ENCODE measurements at places on chromosomes 4 and X.

DNA sequence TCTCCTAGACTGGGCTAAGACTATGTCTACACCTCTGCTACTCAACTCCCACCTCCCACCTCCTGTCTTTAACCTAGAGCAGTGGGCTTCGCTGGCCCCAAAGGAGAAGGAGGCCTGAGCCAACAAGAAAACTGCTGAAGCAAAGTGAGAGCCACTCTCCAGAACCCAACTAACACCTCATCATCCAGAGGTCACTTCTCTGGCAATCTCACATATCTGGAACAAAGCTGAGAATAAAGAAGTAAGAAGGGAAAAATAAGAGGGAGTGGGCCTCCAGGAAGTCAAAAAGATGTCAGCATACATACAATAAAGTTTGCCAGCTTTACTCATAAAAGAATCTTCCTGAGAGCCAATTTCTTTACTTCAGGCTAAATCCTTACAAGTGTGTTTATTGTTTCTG, 18.6 kb upstream of the FGF16 start:
- no peak for DNase-seq

- no peak for DNase-seq
Observed at GRCh38 chrX:97006167-97006566, 122.5 kb downstream of the RPA4 start.

DNA sequence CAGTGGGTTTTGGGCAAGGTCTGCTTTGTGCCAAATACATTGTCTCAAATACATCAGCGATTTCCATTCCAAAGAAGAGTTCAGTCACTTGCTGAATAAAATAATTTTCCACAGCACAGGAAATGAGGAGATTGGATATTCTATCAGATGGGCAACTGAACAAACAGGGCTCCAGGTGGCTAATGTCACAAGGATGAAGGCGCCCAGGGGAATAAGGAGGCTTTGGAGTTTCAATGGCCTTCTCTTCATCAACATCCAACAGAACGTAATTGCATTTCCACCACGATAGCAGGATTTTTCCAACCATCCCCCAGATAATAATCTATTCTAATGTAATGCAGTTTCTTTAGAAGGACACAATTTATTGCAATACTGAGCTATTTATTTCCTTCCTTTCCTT, 104.7 kb upstream of the KLHL13 start:
- no peak for DNase-seq

GRCh38 chr4:26032142-26032541, 118.1 kb downstream of the SMIM20 start:
- DNase-seq = no peak

DNA sequence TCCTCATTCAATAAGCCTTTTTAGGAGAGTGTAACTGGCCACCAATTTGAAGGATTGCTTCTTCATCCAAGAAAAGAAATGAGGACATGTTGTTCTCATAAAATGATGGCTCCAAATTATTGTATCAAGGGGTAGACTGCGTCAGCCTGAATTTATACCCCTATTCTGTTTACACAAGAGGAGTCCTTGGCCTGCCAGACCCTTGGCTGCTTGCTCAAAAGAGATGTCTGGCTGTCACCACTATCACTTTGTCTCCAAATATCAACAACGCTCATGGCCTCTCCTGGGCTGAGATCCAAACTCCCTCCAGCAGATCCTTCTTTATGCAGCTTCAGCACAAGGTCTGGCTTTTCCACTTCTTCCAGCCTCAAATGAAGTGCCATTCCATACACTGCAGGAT, 127.9 kb downstream of the OR13H1 start:
- DNase-seq = no peak

GRCh38 chr4:110610940-110611831, 11.7 kb downstream of the PITX2 start:
- no peak for DNase-seq

- no peak for DNase-seq
Observed at GRCh38 chrX:120136840-120137239, 21.1 kb upstream of the RHOXF1 start.

DNA sequence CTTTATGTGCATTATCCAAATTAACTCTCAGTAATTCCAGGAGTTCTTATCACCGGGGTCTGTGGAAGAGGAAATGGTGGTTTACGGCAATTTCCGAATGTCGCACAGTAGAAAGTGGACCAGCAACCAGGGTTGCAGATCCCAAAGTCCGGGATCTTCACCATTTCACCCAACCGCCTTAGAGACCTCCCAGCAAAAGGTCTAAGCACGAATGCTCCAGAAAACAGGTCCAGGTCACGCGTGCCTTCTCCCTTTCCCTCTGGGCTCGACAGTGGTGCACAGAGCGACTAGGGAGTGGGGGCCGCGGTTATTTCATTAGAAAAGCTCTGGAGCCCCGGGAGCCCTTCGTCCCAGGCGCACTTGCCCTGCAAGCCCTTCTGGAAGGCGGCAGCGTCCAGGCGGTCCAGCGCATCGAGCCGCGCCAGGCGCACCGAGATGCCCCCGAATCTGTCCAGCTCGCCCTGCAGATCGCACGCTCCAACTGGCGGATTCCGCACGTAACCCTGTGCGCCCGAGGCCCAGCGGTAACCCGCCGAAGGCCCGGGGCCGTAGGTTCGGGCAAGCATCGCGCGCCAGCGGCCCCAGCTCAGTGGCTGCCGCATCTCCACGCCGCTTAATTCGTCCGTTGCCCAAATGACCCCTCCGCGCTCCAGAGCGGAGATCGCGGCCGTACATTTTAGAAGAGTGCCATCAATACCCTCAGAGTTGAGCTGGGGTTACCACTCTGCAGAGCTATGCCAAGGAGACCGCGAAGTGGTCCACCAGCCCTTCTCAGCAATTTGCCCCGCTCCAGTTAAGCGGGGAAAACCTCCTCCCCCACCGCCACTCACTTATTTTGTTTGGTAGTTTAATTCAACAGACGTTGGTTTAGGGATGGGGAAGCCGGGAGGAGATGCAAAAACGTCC, at the start of gene NUDT6:
Gene NUDT6 (minus strand): TSS at position 627 of the 906 bp plus-strand sequence. CDS start 25 bp downstream, at position 602.
- DNase-seq = peak; percentile 42

GRCh38 chrX:140524556-140524955, 19.7 kb upstream of the SOX3 start:
- DNase-seq = no peak

GRCh38 chr4:141534985-141535384, 101.4 kb upstream of the IL15 start:
- no peak for DNase-seq

DNA sequence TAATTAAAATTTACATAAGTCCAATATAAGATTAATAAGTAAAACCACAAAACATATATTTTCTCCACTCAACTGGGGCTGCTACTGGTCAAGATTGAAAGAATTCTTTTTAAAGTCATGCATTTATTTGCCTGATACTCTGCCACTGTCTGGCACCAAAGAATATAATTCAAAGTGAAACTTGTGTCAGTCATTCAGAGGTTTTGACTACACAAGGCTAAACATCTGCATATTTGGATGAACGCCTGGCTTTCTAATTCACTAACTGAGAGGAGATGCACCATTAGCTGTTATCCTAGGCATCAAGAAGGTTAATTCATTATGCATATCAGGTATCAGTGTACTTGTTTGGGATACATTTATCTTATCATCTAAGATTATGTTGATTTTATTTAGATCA, 598.5 kb downstream of the CENPC start:
- no peak for DNase-seq

Measured in CD4-positive, alpha-beta T cell treated with Interleukin-17A for 4 hours (primary cell).